Bone marrow (tissue), 2 donors: ENCODE measurements at places on chromosomes 2 and 18.

- DNase-seq: no peak
Measured at GRCh38 chr2:45904267-45904945, 252.9 kb downstream of the PRKCE start.

- DNase-seq: no peak
Measured at GRCh38 chr2:176784633-176785200, 427.9 kb upstream of the HNRNPA3 start.

DNA sequence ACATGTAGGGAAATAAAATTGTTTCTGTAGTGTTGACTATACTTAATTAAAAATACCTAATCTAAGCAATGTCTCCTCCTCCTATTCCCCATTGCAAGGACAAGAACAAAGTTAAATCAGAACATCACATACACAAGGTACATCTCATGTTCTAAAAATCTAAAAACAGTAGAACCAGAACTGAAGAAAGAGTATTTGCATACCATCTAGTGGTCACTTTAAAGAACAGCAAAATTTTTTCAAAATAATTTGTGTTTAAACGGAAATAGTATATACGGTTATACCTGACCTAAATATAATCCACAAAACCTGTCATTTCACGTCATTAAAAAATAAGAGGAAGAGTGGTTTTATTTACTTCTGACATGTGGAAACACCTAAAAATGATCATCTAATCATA, 294.3 kb upstream of the KCNH7 start:
- no peak for DNase-seq

GRCh38 chr2:99729104-99730025, 239.5 kb upstream of the REV1 start:
- no peak for DNase-seq

DNA sequence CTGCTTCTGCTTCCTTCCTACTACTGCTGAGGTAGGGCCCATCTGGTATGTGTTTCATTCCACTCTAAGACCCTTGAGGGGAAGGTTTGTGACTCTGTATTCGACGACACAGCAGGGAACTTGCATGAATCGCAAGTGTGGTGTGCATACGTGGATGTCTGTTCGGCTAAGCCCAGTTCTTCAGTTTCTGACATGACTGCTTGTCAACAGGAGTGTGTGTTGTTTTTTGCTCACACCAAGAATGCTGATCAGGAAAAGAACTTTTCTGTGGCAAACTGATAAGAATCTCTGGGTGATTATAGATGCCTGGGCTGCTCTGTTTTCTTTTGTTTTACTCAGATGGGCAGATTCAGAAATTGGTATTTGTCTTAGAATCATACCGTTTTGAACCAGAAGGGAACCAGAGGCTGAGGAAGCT, 22.0 kb downstream of the TNFRSF11A start:
- peak; percentile 13 for DNase-seq
